ENCODE measurements at places on chromosomes 1 and 21.
A peak's percentile ranks its signal among the peaks of the same experiment; 100 is the strongest.

GRCh38 chr1:159803956-159804689 lies 2.0 kb downstream of the FCRL6 start:
- no peak for DNase-seq

GRCh38 chr1:37094302-37094701 lies 60.0 kb upstream of the GRIK3 start:
- no peak for DNase-seq

DNA sequence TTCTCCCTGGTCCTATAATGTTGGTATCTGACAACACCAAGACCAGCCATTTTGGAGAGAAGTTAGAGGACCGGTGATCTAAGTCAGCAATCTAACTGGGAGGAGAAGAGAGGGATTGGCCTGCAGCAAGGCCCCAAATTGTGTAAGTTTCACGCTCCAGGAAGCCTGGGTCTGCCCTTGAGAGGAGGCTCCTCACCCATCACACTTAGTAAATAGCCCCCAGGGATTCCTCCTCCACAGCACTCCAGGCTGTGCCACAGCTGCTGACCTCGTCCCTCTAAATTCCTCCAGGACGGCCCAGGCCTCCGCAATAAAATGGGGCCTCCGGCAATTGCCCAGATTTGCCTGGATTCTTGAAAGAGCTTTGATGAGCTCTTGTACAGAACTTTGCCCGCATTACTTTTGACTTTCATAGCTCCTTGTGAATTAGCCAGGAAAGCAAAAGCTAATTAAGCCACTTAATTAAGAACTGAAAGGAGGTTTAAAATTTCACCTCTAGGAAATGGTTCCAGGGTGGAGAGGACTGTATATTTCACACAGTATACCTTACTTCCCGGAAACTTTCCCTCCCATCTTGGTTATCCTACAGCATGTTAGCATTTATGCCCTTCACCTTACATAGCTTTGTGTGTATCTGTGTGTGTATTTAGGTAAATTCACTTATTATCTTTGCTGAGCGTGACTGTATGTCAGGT lies 90.5 kb downstream of the LAMC2 start:
- no peak for DNase-seq

DNA sequence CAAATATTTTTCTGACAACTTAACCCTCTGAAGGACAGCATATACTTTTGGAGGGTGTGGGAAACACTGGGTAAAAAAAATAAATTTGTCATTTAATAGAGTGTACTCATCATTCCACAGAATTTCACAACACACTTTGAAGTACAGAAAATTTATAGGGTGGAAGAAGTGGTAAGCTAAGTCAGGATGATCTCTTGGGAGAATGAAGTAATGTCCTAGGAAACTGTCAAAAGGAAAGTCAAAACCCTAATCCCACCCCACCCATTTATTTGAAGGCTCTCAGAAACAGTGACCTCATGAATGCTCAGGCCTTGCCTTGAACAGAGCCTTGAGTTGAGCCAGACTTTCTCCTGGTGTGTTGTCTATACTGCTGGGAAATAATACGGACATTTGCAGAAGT lies 7.3 kb upstream of the UAP1 start:
- DNase-seq = no peak

GRCh38 chr1:13759072-13759471 lies 59.1 kb downstream of the PRDM2 start:
- no peak for DNase-seq

DNA sequence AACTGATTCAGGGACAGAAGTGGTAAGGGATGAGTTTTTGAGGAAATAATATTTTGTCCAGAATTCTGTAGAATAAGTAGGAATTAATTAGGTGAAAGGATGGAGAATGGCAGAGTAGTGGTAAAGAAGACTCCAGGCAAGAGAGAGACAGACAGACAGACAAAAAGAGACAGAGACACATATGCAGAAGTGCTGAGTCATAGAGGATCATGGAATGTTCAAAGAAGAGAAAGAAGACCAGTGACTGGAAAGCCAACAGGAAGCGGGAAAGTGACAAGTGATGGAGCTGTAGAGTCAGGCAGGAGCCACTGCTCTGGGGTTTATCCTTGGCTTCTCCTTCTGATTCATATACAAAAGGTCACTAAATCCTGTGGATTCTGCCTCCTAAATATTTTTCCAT lies 85.9 kb downstream of the UROD start:
- DNase-seq = no peak

DNA sequence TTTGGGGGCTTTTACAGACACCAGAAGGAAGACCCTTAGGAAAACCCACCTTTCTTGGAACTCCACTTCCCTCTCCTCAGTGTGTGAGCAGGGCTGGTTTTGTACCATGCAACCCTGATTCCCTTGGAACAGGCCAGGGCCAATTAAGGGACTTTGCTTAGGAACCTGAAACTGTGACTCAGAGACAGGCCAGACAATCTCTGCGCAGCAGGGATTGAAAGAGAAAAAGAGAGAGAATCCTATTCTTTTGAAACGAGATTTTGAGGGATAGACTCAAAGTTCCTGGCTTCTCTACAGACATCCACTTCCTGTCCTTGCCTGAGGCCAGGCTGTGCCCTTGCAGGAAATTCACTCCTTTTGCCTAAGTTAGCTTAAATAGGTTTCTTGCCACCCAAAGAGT lies 23.1 kb upstream of the C1orf198 start:
- no peak for DNase-seq

- peak; percentile 72 for DNase-seq
Measured at GRCh38 chr1:3453891-3454810, at the start of gene ARHGEF16. Gene ARHGEF16, plus strand, starts transcription at chr1:3454665. Its CDS starts 8,420 bp downstream, at chr1:3463085.

DNA sequence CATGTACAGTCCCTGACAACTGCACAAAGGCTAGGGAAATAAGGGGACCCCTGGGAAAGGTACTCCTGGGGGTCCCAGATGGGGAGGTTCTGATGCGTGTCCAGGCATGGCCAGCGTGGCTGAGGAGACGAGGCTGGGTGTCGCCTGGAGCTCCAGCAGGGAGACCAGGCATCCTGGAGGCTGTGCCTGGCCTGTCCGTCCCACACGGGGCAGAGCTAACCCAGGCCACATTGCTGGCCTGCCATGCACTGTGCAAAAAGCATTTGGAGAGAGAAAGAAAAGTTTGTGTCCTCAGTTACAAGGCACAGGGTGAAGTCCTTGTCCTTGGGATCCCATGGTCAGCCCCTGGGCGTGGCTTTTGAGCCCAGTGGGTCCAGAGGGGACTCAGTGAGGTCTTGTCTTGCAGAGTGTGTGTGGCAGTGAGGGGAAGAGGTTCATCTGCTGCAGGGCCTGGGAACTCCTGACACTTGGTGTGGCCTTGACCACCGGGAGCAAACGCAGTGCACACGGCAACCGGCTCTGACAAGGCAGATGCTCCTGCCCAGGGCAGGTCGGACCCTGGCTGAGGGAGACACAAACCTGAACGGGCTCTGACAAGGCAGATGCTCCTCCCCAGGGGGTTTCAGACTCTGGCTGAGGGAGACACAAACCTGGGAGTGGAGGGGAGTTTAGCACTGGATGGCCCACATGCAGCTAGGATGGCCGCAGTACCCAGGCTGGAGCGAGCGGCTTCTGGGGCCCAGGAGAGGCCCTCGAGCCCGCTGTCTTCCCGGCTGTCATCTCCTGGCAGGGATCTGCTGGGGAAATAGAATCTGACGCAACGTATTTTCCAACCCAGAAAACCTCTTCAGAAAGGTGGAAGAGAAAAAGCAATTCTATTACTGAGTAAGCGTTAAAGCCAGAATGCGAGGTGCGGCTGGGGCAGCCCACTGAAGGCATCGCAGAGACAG lies 37.3 kb upstream of the COL18A1 start:
- DNase-seq = no peak

DNA sequence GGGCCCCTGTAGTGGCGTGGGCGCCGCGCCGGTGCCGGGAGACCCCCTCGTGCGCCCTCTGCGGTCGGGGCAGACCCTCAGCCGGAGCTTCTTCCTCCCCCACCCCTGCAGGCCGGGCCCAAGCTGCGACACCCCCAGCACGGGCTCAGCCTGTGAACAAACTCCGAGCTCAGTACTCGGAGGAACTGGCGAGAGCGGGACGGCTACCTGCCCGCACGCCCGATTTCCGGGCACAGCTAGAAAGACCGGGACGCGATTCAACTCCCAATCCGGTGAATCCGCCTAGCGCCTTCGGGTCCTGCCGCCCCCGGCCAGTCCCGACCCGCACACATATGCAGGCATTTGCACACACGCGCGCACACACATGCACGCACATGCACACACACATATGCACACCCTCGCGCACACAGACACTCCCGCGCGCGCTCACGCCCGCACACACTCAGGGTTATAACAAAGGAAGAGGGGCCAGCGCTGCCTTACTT lies 580 bp upstream of the BLACAT1 start:
- peak; percentile 39 for DNase-seq

- no peak for DNase-seq
Measured at GRCh38 chr1:56566061-56566744, 13.2 kb downstream of the PLPP3 start.

DNA sequence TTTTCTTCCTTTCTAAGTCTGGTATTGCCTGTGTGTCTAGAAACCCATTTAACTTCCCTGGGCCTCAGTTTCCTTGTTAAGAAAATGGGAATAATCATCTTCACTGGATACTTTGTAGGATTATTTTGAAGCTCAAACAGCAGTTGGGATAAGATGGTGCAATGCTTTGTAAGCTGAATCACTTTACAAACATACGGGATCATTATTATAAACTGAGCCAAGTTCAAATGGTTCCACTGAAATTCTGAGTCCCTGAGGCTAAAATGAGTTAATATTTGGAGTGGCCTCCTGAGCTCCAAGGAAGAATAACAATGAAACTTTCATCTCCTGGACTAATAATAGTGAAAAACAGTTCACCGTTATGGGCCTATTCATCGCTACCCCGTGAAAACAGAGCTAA lies 388.0 kb downstream of the PLPP3 start:
- no peak for DNase-seq

GRCh38 chr1:8739377-8739776 lies 78.1 kb downstream of the RERE start:
- DNase-seq = no peak

DNA sequence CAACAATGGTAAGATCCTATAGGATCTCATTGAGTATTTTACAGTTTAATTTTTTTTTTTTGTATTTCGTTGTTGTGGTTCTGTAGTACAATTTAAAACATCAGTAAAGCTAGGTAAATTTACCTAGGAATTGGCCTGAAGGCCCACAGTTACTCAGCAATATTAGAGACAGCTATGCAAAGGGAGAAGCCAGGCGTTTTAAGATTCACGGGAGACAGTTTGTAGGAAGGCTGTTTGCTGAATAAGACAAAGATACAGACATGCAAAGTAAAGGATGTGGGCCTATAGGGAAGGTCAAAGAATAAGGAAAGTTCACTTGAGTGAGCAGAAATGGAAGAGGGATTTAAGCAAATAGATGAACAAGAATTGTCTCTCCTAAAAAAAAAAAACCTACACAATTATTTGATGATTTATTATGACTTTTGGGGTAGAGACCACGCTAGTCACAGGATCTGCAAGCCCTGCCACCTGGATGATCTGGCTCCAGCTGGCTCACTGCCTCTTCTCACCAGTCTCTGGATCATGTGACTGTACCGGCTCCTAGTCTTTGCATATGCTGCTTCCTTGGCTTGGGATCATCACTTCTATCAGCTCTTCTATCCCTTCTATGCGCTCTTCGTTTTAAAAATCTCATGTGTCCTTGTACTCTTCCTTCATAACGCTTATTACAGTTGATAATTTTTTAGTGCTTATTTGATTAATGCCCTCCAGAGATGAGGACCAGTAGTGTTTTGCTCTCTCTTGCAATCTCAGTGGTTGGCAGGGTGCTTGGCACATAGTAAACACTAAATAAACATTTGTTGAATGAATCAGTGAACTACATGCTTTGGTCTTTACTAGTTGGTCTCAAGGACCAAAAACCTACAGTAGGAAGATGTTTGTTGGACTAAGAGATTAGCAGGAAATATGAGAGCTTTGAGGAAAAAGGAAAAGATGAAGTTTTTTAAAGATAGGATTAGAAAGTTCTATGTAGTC lies 14.1 kb downstream of the DYRK1A start:
- DNase-seq = peak; percentile 59

GRCh38 chr1:178308438-178308837 lies 188.3 kb downstream of the CLEC20A start:
- no peak for DNase-seq

- no peak for DNase-seq
Measured at GRCh38 chr1:15500184-15501178, 23.5 kb downstream of the CASP9 start.

GRCh38 chr1:64074767-64075166 lies 128.7 kb upstream of the UBE2U start:
- DNase-seq = no peak

DNA sequence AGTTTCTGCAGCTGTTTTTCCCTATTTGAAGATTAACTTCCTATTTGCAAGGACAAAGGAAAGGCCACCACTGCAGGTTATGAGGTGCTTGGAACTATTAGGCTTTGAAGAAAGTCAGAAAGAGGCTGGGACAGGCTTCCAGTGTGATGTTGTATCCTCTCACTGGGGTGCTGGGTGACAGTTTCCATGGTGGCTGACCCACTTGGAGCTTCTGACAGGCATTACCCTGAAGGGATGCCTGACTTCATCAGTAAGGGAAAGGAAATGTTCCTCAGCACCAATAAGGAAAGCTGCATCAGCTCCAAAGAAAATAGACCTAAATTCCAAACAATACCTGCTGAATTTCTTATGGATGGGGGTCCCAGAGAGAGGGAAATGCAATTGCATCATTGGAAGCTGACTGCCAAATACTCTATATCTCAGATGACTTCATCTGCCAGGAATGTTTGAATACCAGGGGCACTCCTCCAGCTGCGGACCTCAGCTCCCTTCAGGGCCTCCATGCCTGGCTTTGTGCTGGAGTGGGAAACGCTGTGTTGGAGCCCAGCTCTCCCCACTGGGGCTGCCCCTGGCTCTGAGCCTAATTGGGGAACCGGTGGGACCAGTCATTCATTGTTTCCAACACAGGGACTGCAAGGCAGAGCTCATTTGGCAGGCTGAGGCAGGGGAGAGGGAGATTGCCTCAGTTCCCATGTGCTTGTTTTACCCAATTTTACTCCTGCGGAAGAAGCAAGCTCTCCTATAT lies 76.6 kb downstream of the RGL1 start:
- DNase-seq = no peak

DNA sequence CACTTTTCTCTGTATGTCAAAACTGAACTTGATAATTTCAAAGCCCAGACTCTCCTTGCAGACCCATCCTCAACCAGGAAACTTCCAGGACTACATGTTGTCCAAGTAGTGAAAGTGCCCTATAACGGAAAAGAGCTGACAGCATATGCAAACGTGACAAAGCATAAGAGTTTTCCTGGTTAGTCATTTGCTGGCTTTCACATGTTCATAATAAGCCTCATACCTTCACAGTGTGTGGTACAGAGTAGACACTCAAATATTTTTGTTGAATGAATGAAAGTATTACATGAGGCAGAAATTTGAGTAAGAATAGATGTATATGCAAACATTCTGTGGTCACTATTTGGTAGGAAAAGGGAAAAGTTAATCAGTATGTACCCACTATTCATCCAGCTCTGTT lies 473.3 kb downstream of the MRPL39 start:
- DNase-seq = no peak

- no peak for DNase-seq
Measured at GRCh38 chr1:844472-845026, 79.2 kb upstream of the SAMD11 start.

DNA sequence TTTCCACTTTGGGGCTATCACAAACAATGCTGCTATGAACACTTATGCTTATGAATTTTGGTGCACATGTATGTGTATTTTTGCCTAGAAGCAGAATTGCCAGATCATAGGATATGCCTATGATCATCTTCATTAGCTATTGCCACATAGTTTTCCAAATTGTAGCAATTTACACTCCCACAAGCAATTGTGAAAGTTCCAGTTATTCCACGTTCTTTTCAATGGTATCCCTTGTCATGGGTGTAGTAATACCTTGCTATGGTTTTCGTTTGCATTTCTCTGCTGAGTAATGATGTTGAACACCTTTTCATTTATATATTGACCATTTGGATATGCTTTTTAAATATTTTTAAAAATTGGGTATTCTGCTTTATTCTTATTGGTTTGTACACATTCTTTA lies 82.6 kb downstream of the MTR start:
- DNase-seq = no peak

Measured in glutamatergic neuron (in vitro differentiated cells).